ENCODE measurements at places on chromosomes 3 and 15.
A peak's percentile ranks its signal among the peaks of the same experiment; 100 is the strongest.

GRCh38 chr15:71662306-71662705, 148.0 kb upstream of the NR2E3 start:
- no peak for DNase-seq

- DNase-seq, result no peak
Observed at GRCh38 chr15:61518191-61518950, 289.3 kb upstream of the RORA start.

- no peak for DNase-seq
Observed at GRCh38 chr3:155015776-155016436, 64.2 kb upstream of the MME start.

GRCh38 chr15:28044121-28044672, 54.9 kb downstream of the OCA2 start:
- no peak for DNase-seq

- DNase-seq, result no peak
Observed at GRCh38 chr15:92900731-92901071, 577 bp downstream of the CHD2 start.

- DNase-seq, result no peak
Observed at GRCh38 chr15:75921732-75922703, 18.3 kb downstream of the FBXO22 start.

- peak; percentile 29 for DNase-seq
Observed at GRCh38 chr3:19384868-19385267, 236.6 kb downstream of the KCNH8 start.

DNA sequence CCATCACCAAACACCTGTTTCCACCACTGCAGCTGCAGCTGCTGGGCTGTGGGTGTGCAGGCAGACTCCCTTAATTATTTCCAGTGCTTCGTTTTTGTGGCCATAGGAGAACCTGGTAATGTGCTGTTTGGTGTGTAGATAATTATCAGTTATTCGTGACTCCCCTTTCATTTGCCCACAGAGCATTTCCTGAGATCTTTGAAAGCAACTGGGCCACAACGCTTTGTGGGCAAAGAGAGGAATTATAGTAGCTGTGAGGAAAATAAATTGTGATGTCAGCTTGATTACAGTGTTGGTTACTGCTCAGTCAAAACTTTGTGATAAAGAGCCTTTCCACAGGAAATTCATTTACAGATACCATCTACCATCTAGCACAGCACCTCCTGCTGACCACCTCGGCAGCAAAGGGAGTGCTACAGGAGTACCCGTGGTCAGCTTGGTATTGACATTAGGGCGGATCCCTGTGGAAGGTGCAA, 193.3 kb upstream of the SLCO3A1 start:
- DNase-seq, result no peak

- DNase-seq, result no peak
Observed at GRCh38 chr3:157058392-157059071, 101.4 kb downstream of the CCNL1 start.

- DNase-seq, result peak; percentile 67
Observed at GRCh38 chr15:61195116-61196002, 33.7 kb downstream of the RORA start.

DNA sequence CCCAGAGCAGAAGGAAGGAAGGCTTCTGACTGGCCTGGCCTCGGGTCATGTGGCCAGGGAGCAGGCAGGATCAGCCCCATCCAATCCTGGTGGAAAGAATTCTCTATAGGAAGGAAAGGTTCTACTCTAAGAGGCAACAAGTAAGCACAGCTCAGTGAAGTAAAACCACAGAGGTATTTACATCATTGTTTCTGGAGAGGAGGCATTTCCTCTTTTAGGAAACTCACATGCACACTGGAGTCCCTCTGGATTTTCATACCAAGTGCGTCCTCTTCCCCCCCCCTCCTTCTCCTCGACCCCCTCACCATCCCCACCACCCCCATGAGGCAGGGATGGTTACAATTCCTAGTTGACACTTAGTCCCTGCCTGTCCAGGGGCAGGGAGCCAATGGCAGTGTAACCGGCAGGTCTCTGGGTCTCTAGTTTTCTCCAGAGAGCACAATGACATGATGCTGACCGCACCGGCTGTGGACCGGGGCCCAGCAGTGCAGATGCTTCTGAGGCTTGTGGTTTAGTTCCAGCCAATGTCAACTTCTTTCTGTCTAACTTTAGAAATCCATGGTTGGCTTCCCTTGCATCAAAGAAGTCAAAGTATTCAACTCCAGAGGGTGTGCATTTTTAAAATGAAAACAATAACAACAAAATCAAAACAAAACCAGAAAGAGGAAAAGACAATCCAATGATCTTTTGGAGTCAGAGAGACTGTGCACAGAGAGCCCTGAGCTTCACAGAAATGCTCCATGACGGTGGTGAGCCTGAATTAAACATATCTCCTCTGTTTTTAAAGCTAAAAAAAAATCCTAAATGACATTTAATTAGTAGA, 230.3 kb upstream of the TLE3 start:
- DNase-seq, result peak; percentile 48

GRCh38 chr3:95468331-95468730, 1346.1 kb upstream of the EPHA6 start:
- DNase-seq, result no peak

DNA sequence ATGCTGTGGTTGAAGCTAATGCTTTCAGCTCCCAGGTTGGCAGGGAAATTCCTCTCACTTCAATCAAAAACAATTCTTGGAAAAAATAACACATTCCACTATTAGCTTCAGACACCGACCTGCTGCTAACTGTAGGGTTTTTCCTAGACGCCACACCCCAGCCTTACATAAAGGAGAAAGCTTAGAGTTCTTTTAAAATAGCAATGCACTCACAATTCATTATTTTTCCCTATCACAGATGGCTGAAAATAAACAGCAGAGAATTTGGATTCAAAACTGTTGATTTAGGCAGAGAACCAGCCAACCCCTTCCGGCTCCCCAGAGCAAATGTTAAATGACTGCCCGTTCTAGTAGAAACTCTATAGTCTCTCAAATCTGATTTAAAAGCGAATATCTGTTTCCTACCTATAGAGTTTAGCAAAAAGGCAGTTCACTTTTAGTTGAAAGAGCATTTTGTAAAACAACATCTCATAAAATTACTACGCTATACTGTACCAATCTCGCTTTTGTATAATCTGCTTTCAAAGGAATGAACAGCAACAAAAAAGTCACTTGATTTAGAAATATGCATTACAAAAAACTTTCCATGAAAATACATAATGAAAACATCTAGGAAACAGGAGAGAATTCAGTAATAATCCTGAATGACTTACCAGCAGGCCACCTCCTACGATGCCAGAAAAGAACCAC, 586 bp downstream of the TM4SF1 start:
- no peak for DNase-seq

DNA sequence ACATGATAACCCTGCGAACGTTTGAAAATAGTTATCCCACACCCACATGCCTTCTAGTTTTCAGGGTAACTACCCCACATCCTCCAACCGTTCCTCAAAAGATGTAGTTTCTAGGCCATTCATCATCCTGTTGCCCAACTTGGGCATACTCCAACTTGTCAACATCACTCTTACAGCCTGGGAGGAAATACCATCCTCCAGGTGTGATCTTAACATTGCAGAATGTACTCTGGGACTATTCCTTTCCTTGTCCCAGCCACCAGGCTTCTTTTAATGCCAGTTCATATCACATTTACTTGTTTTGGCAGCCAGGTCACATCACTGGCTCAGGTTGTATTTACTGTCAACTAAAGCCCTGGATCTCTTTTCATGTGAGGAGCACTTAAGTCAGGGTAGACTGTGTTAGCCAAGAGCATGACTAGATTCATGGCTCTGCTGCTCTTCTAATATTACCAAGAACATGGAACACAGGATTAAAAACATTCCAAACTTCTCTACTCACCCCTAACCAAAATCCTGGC, 4.0 kb upstream of the DENND6A start:
- no peak for DNase-seq

DNA sequence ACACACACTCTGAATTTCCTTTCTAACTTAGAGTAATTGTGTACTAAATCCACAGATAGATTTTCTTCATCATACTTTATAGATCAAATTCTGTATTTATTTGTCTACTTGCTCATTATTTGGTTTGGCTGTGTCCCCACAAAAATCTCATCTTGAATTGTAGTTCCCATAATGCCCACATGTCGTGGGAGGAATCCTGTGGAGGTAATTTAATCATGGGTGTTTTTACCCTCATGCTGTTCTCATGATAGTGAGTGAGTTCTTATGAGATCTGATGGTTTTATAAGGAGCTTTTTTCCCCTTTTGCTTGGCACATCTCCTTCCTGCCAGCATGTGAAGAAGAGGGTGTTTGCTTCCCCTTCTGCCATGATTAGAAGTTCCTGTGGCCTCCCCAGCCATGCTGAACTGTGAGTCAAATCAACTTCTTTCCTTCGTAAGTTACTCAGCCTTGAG, 198.3 kb upstream of the TGFBR2 start:
- DNase-seq, result no peak

GRCh38 chr3:53045518-53046170, at the start of gene SFMBT1:
SFMBT1 (minus strand) TSS chr3:53046073; CDS start chr3:52969128, 76,945 bp downstream.
- peak; percentile 72 for DNase-seq

- DNase-seq, result peak; percentile 7
Observed at GRCh38 chr3:27596334-27596841, 112.2 kb upstream of the SLC4A7 start.

- DNase-seq, result no peak
Observed at GRCh38 chr15:34154725-34155204, 52.9 kb downstream of the PGBD4 start.

DNA sequence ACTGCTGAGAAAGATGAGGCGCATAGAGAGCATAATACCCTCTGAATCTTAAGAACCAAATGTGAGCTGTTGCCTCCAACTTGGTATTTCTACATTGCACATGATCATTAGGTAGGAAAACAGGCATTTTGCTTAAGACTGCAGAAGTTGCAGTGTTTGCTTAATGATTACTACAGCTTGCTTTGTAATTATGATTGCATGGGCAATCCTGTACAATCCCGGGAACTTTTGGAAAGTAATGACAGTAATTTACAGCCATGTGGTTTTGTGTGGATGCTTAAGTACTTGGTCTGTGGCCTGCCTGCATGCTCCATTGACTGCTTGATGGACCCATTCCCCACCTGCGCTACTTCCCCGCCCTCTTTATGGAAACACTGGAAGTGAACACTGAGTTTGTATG, 301.1 kb downstream of the DIPK2A start:
- DNase-seq, result no peak

GRCh38 chr15:23422946-23423708, 23.9 kb downstream of the GOLGA6L2 start:
- no peak for DNase-seq

GRCh38 chr3:176430244-176431037, 766.8 kb downstream of the TBL1XR1 start:
- DNase-seq, result peak; percentile 59

- DNase-seq, result no peak
Observed at GRCh38 chr3:9552252-9552999, 1.2 kb downstream of the LHFPL4 start.

DNA sequence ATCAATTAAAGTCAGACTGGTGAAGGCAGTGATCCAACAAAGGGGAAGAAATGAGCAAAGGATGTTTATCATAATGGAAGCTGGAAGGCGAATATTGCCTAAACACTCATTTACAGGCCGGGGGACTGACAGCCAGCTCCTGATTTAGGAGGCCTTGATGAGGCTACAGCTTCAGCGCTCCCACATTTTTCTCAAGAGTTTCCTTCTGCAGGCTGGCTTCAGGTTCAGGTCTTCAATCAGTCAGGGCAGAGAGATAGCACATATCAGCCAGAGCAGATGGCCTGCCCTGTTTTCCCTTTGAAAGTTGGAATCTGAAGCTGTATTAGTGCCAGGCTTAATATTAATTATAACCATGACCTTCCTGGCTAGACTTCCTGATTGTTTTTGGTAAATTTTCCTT, 218.9 kb downstream of the SV2B start:
- DNase-seq, result no peak

- DNase-seq, result peak; percentile 68
Observed at GRCh38 chr15:36501063-36501678, 78.3 kb upstream of the CDIN1 start.

DNA sequence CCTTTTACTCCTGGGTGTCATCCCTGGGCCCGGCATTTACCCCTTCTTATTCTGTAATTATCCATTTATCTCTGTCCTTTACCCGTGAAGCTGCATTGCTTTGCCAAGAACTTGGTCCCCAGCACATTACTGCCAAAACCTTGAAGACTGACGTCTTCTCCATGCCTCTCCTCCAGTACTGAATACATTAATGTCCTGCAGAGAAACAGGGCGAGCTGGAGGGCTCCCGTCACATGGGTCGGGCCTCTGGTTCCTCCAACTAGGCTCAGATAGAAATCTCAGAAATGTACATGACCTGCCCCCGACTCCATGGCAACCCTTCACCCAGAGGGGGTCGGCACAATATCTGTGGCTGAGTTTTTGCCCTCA, 445 bp downstream of the EFCAB12 start:
- DNase-seq, result no peak

GRCh38 chr15:41445399-41445798, 28.5 kb downstream of the RTF1 start:
- DNase-seq, result no peak

All from MM.1S (cell line).